ENCODE measurements at places on chromosomes 16 and 17.

GRCh38 chr16:30354423-30355143 lies 525 bp downstream of the CD2BP2 start:
- no peak for DNase-seq

- no peak for DNase-seq
Measured at GRCh38 chr17:50072925-50073324, 17.0 kb downstream of the ITGA3 start.

DNA sequence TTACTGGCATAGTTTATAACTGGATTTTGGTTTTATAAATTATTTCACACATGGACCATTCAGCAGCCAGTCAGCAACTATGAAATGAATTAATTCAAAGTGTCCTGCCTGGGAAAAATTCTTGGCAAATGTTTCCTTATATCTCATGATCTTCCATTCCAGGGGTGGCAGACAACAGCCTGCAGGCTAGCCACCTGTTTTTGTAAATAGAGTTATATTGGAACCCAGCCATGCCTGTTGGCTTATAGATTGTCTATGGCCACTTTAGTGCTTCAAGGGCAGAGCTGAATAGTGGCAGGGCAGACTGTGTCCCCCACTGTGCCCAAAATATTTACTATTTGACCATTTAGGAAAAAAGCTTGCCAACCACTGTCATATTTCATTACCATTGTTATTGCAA lies 613.7 kb downstream of the TMEM114 start:
- no peak for DNase-seq

DNA sequence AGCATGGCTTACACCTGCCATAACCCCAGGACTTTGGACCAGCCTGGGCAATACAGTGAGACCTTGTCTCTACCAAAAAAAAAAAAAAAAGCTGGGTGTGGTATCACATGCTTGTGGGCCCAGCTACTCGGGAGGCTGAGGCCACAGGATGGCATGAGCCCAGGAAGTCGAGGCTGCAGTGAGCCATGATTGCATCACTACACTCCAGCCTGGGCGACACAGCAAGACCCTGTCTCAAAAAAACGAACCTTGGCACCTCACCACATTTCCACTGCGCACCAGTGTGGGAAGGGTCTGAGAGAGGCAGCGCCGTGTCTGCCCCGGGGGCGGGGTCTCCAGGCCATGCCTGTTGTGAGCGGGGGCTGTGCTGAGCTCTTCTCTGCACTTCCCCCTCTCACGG lies 6.3 kb downstream of the ACSF3 start:
- no peak for DNase-seq

DNA sequence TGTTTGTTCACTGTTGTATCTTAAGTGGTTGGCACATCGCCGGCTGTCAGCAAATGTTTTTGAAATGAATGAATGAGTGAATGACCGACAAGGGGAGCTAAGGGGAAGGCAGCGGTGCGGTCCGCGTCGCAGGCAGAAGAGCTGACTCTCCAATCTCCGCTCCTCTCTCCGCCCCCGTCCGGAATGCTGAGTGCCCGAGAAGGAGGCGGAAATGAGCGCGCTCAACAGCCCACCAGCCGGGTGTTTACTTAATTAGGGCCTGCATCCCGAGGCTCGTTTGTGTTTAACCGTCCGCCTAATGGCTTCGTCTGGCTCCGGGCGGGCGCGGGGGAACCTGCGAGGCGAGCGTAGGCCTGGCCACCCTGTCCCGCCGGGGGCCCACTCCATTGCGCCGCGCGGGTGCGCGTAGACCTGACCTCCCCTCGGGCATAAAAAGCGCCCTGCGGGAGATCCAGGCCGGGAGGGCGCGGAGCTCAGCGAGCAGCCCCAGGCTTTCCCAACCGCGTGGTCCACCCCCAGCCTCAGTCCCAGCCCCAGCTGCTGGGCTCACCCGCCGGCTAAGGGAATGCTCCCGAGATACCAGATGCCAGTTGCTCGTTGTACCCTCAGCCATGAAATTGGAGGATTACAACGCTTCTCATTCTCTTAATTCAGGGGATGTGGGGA lies 2.5 kb upstream of the CDH3 start:
- no peak for DNase-seq

All from hematopoietic multipotent progenitor cell (in vitro differentiated cells).